ENCODE measurements at places on chromosomes 5 and 9. TPM values are rescaled to one million over a fixed set of nuclear protein-coding genes. Genes with fewer than 3 reads are reported as not detected.

The PDE6A gene
- total RNA-seq: 0.25 TPM

The ADRB2 gene
- 0.67 TPM for total RNA-seq

The C5orf22 gene
- total RNA-seq: 12.2 TPM

The SPINK7 gene
- total RNA-seq: not detected

The BAAT gene
- 0.34 TPM for total RNA-seq

The CCDC171 gene
- total RNA-seq: 0.26 TPM

The QRFP gene
- total RNA-seq: not detected

The KCNV2 gene
- not detected for total RNA-seq

The C5orf52 gene
- total RNA-seq: not detected

The PRR16 gene
- not detected for total RNA-seq

The SPATA9 gene
- not detected for total RNA-seq

The LMX1B gene
- total RNA-seq: 1.3 TPM

The PCDHGA9 gene
- total RNA-seq: 0.08 TPM

The TTC39B gene
- total RNA-seq: 1.00 TPM

Measured in A549 treated with GW870086 at 1 μM for 4 hours (cell line).